ENCODE measurements at places on chromosomes 5 and 9.
A peak's percentile ranks its signal among the peaks of the same experiment; 100 is the strongest.

DNA sequence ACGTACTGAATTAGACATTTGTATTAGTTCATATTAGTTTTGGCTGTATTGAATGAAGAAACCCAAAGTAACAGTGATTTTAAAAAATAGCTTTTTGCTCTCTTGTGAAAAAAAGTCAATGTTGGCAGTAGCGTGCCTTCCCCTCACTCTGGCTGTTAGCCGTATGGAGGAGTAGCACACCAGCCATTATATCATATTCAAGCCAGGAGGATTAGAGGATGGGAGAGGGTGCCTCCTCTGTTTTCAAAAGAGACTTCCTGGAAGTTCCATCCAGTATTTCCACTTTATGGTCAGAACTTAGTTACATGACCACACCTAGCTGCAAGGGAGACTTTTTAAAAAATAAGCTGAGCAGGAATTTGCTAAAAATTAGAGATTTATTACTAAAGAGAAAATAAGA is 41.2 kb downstream of the GPR21 start:
- DNase-seq = no peak

DNA sequence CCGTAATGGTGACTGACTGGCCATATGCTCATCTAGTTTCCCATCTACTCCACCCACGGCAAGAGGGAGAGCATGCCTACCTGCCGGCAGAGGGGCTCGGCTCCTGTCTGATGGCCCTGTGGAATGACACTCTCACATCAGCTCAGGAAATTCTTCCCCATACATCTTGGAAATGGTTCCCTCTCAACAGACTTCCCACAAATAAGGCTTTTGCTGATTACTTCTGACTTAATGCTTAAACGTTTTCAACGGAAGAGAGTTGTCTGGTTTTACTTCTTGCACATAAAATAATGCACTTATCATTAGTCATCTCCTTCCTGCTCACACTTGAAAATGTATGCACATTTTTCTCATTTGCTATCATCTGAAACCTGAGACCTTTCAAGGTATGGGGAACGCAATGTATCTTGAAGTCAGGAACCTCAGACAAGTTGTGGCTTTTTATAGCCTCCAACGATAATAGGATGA is 129.5 kb downstream of the TTLL11 start:
- no peak for DNase-seq

- DNase-seq = no peak
Measured at GRCh38 chr9:78014776-78015175, 16.8 kb downstream of the GNAQ start.

GRCh38 chr9:127637322-127637847 is 25.3 kb downstream of the STXBP1 start:
- DNase-seq = no peak

GRCh38 chr5:73122875-73123810 is 2.8 kb downstream of the TMEM171 start:
- no peak for DNase-seq

GRCh38 chr9:133463864-133464615 is 4.3 kb downstream of the CACFD1 start:
- no peak for DNase-seq

DNA sequence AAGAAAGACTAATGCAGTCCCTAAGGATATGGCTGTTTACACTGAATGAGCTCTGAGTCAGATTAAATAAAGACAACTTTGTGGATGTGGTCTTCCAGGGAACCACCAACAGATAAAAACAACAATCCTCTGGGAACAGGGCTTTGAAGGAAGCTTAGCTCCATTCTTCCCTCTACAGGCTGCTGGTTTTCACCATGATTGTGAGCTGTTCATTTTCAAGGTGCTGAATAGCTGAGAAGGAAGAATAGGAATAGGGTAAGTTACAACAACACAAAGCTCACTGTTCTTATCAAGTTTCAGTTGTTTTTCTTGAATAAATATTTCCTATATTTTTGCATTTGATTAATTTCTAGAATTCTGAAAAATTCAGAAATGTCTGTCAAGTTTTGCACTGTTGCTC is 25.9 kb upstream of the PTAR1 start:
- DNase-seq = no peak

- no peak for DNase-seq
Measured at GRCh38 chr9:128072144-128073021, 4.4 kb downstream of the SLC25A25 start.

- no peak for DNase-seq
Measured at GRCh38 chr5:27814286-27814685, 775.9 kb upstream of the CDH9 start.

GRCh38 chr5:168798065-168799023 is 219.2 kb upstream of the PANK3 start:
- DNase-seq = peak; percentile 10

- no peak for DNase-seq
Measured at GRCh38 chr5:2735996-2736395, 15.5 kb downstream of the IRX2 start.

DNA sequence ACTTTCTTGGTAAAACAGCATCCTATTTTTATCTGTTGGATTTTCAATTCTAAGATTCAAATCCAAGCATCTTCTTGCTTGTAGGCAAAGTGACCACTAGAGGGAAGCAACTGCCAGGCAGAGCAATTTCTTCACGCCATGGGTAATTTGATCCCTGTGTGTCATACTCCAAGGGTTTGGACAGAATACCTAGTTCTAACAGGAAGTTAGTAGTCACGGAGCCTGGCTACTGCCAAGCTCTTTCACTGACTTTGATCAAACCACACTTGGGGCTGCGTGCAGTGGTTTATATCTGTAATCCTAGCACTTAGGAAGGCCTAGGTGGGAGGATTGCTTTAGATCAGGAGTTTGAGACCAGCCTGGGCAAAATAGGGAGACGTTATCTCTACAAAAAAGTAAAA is 473.6 kb upstream of the TNC start:
- no peak for DNase-seq

- DNase-seq = no peak
Measured at GRCh38 chr5:90947667-90948066, 389.1 kb downstream of the ADGRV1 start.

DNA sequence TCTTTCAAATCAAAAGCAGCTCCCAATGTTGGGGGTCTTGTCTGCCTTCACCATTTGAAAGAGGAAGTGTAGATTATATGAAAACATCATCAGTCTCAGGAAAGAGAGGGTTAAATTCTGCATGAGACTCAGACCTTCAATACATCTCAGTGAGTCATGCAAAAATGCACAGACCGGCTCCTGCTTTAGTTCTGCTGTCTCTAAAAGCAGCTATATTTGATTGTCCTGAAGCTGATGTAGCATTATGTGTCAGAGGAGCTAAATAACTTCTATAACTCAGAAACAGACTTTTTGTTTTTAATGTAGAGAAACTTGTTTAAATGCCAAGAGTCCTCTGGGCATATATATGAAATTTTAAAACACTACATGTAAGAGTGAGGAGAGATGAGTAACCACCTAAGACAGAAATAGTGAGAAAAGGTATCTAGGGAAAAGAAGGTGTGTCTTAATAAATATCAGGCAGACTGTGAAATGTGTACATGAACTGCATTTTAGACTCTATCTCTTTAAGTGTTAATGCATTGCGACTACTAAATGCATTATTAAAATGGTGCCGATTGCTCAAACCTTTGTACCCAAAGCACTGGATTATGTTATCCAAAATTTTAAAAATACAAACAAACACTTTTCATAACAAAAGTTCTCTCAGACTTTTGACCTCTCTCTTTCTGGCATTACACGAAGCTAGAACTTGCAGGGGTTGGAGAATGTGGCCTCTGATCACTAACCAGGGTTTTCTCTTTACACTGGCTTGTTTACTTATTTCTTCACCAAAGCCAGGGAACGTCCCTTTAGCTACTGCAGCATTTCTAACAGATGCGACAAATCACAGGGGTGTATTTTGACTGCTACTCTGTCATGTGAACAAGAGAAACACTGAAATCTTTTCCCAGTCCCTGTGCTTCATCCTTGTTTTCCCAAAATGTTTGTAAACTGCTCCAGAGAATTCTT is 302.3 kb downstream of the ARL15 start:
- DNase-seq = no peak

DNA sequence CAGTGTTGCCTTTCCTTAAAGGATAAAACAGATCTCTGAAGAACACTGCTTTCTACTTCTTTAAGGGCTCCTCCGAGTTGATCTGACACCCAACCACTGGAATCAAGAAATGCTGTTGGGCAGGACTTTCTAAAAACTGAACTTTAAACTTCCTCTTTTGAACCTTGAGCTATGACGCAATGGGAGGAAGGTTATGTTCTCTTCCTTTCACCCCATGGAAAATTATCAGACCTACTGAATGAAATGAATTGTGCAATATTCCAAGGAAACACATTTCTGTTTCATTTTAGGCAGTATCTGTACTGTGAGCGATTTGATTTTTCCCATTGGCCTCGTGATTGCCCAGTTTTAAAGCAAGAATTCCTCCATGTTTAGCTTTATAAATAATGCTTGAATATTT is 206.0 kb upstream of the PRR16 start:
- DNase-seq = no peak

- DNase-seq = no peak
Measured at GRCh38 chr9:34459941-34460340, 1.3 kb downstream of the DNAI1 start.

- no peak for DNase-seq
Measured at GRCh38 chr5:8540317-8540716, 671.4 kb downstream of the MTRR start.

DNA sequence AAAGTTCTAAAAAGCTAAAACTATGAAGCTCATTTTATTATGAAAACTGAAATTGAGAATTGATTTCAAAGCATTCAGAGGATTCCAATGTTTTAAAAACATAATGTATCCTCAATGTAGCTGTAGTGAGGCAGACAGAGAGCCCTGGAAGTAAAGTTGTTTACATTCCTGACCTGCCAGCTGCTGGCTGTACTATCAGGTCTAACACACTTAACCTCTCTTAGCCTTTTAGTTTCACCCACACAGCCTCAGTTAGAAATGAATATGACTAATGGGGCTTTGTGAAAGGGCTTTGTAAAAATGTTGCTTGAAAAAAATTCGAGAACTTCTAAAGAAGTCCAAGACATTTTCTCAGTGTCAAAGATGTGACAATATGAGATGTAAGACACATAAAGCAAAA is 122.6 kb downstream of the FBXL17 start:
- DNase-seq = no peak

DNA sequence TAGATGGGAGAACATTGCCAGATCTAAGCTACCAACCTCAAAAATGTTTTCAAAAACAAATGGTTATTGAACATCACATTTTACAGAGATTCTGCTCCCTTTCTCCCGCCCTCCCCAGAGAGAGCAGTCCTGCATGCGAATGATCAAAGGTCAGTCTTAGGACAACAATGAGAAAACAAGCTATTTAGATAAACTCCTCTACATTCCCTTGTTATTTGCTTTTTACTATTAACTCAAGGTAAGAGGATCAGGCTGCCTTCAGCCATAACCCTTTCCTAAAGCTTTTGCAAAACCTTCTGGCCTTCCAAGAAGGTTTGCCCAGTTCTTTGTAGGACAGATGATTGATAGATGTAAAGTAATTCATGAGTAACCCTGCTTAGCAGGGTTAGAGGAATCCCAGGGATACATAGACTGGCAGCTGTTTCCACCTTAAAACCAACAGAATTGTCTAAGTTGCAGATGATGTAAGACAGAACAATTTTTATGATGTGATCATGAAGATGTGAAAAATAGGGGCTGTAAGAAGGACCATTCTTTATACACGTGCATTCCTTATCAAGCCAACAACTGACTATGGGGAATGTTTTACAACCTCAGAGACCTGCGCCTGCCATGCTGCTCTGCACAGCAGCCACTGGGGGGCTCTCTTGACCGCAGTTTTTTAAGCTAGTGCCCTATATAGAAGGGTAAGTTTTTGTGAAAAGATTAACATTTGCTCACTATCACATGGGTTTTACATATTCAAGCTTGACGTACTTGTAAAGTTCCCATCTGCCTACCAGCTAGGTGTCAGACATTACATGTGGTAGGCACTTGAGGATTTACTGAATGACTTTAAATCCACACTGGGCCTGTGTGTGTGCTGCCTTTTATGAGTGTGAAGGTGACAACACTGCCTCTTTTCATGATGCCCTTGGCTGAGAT is 2.3 kb upstream of the ZNF782 start:
- DNase-seq = peak; percentile 44

DNA sequence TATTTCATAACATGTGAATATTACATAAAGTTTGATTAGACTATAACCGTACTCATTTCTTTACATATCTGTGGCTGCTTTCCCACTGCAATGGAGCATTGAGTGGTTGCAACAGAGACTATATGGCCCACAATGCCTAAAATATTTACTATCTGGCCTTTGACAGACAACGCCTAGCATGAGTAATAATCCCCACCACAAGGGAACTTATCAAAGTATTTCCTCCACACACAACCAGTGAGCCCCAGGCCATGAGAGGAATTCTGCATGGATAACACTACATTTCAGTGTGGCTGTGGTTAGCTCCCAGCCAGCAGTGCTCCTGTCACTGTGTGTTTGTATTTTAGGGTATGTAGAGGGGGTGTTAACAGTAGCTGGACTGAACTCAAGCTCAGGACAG is 54.8 kb downstream of the FAM81B start:
- no peak for DNase-seq

- DNase-seq = no peak
Measured at GRCh38 chr5:109324351-109324750, 85.4 kb downstream of the PJA2 start.

DNA sequence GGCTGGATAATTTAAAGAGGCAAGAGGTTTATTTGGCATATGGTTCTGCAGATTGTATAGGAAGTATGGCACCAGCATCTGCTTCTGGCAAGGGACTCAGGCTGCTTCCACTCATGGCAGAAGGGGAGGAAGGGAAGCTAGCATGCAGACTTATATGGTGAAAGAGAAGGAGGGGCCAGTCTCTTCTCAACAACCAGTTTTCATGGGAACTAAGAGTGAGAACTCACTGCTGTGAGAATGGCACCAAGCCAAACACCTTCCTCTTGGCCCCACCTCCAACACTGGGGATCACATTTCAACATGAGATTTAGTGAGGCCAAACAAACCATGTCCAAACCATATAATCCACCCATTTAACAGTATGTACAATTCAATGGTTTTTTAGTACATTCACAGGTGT is 113.3 kb upstream of the SHB start:
- DNase-seq = no peak

GRCh38 chr9:122099271-122099869 is 6.3 kb upstream of the TTLL11 start:
- peak; percentile 33 for DNase-seq

DNA sequence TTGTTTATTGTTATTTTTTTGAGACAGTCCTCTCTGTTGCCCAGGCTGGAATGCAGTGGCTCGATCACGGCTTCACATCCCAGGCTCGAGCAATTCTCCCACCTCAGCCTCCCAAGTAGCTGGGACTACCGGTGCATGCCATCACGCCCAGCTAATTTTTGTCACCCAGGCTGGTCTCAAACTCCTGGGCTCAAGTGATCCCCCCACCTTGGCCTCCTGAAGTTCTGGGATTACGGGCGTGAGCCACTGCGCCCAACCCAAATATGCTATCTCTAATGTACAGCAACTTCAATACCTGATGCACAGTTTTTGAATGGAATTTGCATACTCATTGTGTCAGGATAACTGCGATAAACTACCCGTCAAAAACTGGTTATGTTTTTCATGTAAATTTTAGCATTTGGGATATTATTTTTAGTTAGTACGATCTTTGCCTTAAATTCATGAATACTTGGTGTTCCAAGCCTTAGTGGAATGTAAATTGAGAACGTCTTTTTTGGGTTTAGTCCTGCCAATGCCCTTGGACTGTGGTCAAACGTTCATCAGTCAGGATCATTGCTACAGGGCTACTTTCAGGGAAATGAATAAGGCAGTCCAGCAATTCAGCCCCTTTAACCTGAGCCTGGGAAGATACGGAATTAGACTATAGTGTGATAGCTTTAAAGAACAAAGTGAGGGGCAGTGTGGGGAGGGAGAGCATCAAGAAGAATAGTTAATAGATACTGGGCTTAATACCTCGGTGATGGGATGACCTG is 4.4 kb downstream of the UGCG start:
- DNase-seq = no peak

Measured in stimulated activated CD8-positive, alpha-beta memory T cell treated with anti-CD3 and anti-CD28 coated beads, Interleukin-7, amount 100 ng/mL, for 48 hours (primary cell).